ENCODE measurements at places on chromosomes 2 and 18.

GRCh38 chr18:48819781-48820482 lies 130.8 kb downstream of the SMAD7 start:
- no peak for DNase-seq

DNA sequence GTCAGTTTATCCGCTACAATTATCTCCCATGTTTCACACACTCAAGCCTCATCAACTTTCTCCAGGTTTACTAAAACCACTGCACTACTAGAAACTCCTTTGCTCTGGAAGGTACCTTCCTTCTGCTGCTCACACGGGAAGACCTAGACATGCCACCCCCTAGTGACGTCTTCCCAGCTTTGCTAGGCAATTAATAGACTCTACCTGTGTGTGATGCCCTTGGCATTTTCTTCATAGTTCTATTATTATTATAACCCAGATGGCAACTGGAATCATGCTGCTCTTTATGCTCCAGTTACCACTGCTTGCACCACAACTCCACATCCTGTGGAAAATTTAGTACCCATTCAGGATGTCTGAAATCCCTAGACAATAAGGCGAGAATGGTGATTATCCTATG lies 42.4 kb downstream of the CACNB4 start:
- no peak for DNase-seq

GRCh38 chr2:234919711-234920110 lies 32.1 kb upstream of the SH3BP4 start:
- no peak for DNase-seq

- DNase-seq, result no peak
Measured at GRCh38 chr18:50422286-50422898, 47.5 kb downstream of the SKA1 start.

- DNase-seq, result no peak
Measured at GRCh38 chr2:161030260-161031063, 129.8 kb upstream of the TANK start.

GRCh38 chr2:27285481-27285880 lies 3.3 kb downstream of the TRIM54 start:
- DNase-seq, result no peak

Measured in GM12891 (cell line).